ENCODE measurements at places on chromosomes 5 and 9.

GRCh38 chr5:162193012-162193411 is 125.4 kb downstream of the GABRG2 start:
- DNase-seq: no peak

DNA sequence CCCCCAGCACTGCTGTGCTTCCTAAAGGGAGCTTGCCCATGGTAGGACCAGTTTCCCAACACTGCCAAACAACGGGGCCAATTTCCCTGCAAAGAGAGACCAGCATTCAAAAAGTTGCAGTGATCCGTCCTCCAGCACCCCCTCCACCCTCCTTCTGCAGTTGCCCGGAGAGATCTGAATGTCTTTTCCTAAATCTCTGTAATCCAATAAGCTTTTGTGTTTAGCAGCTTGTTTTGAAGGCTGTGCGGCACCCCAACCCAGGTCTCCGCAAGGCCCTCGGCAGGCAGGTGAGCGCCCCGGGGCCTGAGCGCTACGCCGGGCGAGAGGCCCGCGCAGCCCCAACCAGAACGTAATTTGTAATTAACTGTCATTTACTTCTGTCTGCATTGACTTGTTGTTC is 366.9 kb upstream of the IRX2 start:
- no peak for DNase-seq

DNA sequence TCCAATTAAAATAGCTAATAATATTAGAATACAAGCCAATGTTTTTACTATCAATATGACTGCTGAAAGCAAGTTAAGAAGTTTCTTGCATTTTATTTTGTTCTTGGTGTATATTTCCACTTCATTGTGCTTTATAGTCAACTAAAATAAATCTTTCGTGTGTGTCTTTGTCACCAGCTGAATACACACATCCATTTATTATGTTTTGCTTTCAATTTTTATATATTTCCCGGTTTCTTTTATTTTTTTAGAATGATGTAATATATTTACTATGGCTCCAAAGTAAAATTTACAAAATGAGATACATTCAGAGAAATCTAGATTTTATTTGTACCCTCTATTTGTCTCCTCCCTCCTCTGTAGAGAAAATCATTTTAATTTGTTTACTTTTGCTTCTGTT is 495.9 kb upstream of the PAPPA start:
- no peak for DNase-seq

GRCh38 chr9:131851414-131851813 is 111.5 kb upstream of the RAPGEF1 start:
- no peak for DNase-seq

- no peak for DNase-seq
Observed at GRCh38 chr9:87158765-87159164, 211.5 kb upstream of the GAS1 start.

DNA sequence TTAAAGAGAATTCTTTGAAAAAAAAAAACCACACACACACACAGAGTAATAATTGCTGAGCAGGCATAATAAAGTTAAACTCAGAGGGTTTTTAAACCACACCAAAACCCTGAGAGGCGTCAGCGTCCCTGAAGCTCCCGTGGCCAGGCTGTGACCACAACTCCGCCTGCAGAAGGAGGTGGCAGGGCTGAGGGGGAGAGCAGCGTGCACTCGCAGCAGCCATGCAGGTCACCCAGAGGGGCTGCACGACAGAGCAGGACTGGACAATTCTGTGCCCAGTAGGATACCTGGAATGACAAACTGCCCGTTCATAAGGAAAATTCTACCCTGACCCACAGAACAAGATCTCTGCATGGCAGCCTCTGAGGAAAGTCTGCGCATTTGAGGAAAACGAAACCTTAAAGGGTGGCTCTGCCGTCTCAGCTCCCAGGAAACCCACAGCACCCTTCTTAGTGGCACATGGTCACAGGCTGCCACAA is 44.0 kb downstream of the ROR2 start:
- no peak for DNase-seq

DNA sequence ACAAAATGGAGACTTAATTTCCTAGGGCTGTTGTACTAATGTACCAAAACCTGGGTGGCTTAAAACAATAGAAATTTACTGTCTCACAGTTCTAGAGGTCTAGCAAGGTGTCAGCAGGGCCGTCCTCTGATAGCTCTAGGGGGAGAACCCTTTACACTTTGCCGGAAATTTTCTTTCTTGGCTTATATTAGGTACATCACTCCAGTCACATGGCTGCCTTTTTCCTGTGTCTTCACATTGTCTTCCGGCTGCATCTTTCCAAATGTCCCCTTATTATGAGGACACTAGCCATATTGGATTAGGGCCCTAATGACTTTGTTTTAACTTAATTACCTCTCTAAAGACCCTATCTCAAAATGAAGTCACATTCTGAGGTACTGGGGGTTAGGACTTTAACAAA is 5.8 kb downstream of the UHRF2 start:
- DNase-seq: no peak

Data from amygdala (tissue), 56 donors.